ENCODE measurements at places on chromosomes 2 and 18.

- DNase-seq = no peak
Measured at GRCh38 chr2:200786423-200786822, 25.3 kb upstream of the BZW1 start.

DNA sequence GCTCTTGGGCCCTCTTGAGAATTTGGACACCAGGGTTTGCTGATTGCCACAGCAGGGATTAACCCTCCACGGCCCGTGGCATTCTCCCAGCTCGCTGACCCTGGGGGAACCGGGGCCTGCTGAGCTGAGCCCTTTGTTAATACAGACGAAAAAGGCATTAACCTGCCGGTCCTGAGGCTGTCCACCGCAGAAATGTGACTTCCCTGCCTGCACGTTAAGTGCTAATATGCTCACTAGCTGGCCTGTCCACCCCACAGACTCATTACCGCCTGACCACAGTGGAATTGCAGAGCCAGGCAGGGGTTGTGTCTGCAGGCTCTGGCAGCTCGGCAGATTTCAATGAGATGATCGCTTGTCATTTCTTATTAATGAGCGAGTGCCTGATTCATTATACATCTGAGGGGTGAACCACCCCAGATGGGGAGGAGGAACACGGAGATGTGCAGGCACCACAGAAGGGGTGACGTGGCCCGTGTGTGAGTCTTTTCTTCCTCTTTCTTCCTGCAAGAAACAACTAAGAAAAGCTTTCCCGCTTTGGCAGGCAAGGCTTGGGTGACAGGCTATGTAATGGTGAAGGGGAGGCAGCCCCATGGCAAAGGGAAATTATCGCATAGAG, 126.0 kb downstream of the GLI2 start:
- DNase-seq = no peak

- no peak for DNase-seq
Measured at GRCh38 chr18:10274301-10274700, 180.1 kb upstream of the APCDD1 start.

DNA sequence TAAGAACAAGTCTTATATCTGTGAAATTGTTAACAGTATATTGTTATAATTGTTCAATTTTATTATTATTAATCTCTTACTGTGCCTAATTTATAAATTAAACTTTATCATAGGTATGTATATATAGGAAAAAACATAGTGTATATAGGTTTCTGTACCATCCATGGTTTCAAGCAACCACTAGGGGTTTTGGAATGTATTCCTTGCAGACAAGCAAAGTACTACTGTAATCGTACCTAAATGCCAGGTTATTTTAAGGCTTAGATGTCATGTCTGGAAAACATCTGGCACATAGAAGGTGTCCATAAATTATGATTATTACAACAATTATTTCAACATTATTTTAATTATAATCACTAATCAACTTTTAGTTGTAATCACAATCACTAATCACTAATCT, 8.4 kb downstream of the ITSN2 start:
- DNase-seq = no peak

GRCh38 chr2:191384829-191385228, 139.6 kb downstream of the MYO1B start:
- DNase-seq = no peak

- DNase-seq = no peak
Measured at GRCh38 chr2:10185046-10185445, 62.5 kb downstream of the RRM2 start.

- no peak for DNase-seq
Measured at GRCh38 chr2:34848691-34849090, 1249.6 kb upstream of the FAM98A start.

- DNase-seq = no peak
Measured at GRCh38 chr2:18721038-18721922, 131.9 kb upstream of the NT5C1B start.

- no peak for DNase-seq
Measured at GRCh38 chr2:72911256-72911655, 6.1 kb upstream of the EMX1 start.

- no peak for DNase-seq
Measured at GRCh38 chr2:174985614-174986013, 19.6 kb downstream of the CHN1 start.

DNA sequence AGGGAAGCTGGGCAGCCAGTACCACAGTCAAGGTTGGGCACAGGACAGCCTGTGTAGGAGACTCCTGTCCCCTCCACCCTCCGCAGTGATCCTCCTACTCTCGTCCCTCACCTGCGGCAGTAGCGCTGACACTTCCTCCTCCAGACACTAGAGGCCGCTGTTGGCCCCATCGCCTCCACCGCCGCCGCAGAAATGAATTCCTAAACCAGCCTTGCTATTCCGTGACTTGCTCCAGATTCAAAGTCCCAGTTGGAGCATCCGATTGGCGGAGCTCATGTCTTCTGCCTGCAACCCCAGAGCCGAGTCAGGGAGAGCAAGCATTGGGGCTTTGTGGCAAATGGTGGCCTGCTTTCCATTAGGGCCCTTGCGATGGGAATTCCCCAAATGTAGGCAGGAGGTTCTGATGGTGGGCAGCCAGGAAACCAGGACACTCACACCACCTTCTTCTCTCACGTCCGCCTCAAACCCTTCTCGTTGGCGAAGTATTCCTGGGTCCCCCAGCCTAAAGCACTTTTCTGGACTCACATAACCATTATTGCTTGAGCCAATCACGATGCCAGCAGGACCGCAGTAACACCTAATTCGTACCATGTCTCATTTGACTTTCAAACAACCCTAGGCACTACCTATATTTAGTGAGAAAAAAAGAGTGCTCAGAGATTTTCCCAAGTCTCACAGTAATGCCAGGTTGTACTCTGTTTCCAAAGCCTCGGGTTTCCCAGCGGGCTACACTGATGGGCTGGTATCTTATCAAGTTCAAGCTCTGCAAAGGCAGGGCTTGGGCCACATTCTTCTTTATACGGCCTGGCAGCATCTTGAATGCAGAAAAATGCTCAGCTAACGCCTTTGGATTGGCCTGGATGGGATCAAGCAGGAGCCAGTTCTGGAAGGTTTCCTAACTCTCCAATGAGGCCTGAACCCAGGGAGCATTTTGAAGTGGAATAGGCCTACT, 1.2 kb upstream of the DNAJB2 start:
- DNase-seq = peak; percentile 45

DNA sequence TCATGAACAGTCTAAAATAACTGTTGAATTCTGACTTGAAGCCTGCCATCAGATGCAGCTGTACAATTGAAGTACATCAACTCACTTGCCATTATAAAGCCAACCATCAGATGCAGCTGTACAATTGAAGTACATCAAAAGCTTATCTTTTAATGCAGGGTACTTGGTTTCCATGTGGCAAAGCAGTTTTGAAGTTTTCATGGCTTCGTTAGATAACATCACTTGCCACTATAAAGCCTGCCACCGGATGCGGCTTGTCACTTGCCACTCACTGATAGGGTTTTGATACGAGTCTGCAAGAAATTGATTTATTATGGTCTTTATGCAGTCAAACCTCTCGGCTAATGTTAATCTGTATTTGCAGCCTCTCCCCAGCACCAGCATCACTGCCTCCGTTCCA, 1605.8 kb downstream of the SUCLG1 start:
- no peak for DNase-seq

DNA sequence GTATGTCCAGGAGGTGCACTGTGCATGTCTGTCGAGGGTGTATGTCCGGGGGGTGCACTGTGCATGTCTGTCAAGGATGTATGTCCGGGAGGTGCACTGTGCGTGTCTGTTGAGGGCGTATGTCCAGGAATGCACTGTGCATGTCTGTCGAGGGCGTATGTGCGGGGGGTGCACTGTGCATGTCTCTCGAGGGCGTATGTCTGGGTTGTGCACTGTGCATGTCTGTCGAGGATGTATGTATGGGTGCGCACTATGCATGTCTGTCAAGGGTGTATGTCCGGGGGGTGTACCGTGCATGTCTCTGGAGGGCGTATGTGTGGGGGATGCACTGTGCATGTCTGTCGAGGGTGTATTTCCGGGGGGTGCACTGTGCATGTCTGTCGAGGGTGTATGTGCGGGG, 249.3 kb upstream of the MYT1L start:
- DNase-seq = no peak

- no peak for DNase-seq
Measured at GRCh38 chr2:74867841-74868658, 34.1 kb downstream of the HK2 start.

- DNase-seq = no peak
Measured at GRCh38 chr2:54543733-54544396, 87.7 kb downstream of the SPTBN1 start.

- no peak for DNase-seq
Measured at GRCh38 chr2:16478434-16479210, 187.0 kb downstream of the CYRIA start.

GRCh38 chr2:132497591-132497990, 81.0 kb downstream of the GPR39 start:
- DNase-seq = no peak

DNA sequence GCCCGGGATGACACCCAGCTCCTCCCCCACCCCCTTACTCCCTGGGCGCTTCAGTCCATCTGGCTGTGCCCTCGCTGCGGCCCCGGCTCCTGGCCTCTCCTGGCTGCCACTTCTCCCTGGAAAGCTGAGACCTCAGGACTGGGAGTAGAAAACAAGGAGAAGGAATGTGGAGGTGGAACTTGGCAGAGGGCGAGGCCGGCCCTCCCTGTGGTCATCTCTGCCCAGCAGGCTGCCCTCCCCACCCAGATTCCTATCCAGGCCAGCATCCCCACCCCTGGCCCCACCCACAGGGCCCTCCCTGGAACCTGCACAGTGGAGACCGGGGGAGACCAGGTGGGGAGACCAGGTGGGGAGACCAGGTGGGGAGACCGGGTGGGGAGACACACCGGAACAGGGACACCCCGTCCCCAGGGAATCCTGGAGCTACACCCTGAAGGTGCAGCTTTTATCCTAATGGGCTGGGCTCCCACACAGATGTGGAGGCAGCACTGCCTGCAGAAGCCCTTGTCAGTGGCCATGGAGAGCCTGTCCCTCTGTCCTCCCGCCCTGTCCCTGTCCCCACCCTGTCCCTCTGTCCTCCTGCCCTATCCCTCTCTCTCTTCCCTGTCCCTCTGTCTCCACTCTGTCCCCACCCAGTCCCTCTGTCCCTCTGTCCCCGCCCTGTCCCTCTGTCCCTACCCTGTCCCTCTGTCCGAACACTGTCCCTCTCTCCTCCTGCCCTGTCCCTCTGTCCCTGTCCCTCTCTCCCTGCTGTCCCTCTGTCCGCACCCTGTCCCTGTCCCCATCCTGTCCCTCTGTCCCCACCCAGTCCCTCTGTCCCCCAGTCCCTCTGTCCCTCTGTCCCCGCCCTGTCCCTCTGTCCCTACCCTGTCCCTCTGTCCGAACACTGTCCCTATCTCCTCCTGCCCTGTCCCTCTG, 157.1 kb downstream of the PXDN start:
- DNase-seq = no peak
